Nucleus accumbens (tissue), 56 donors: ENCODE measurements at places on chromosomes 4 and X.

DNA sequence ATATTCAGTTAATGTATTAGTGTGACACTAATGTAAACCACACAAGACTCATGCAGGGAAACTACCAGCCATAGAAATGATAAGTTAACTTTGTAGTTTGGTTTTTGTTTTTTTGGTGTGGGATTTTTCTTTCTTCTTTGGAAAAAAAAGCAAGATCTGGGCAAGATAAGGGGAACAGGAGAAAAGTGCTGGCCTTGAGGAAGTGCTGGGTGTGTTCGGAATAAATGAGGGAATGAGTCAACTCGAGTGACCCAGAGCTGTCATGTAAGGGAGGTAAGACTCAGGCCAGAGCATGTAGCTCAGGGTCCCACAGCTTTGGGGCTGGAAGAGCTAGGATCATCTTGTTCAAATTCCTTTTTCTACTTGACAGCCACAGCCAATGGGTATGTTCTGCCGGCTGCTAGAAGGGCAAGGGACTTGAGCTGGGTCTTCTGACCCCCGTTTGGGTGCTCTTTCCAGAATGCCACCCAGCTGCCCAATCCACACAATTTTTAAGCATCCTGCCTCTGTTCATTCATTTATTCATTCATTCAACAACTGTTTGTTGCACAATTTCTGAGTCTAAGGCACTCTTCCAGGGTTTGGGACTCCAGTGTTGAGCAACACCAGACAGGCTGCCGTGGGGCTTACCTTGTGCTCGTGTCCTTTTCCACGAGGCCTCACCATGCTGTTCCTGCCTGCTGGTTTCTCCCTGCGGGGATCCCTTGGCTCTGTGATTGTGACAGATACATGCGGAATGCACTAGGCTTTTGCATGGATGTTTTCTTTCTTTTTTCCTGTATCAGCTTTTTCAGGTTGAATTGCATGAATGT, 54.5 kb downstream of the CLDN34 start:
- no peak for DNase-seq

GRCh38 chr4:31272331-31273061, 552.3 kb downstream of the PCDH7 start:
- no peak for DNase-seq

DNA sequence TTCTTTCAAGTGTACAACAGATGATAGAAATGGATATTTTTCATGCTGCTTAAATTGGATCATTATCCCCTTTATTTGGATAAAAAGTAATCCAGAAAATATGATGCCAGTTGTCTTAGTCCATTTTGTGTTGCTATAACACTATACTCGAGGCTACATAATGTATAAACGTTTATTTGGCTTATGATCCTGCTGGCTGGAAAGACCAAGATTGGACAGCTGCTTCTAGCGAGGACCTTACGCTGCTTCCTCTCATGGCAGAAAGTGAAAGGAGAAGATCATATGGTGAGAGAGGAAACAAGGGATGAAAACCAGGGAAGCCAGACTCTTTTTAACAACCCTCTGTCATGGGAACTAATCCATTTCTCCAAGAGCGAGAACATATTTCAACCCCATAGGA, 102.7 kb downstream of the TRAM1L1 start:
- DNase-seq = no peak

DNA sequence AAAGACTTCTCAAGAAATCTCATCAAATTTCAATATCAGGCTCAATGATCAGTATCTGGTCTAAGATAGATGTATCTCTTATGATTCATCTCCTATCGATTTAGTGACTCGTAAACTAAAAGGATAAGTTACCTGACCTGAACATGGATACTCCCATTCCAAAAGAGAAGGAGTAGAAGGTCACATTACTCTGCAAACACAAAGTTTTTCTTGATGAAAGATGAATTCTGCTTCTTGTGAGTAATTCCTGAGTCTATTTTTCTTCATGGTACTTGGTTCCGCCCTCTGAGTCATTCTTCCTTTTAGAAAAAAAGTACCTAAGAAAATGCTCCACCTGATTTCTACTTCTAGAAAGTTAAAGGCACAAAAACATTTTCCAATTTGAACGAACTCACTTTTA, 223.1 kb upstream of the SLIT2 start:
- DNase-seq = no peak

DNA sequence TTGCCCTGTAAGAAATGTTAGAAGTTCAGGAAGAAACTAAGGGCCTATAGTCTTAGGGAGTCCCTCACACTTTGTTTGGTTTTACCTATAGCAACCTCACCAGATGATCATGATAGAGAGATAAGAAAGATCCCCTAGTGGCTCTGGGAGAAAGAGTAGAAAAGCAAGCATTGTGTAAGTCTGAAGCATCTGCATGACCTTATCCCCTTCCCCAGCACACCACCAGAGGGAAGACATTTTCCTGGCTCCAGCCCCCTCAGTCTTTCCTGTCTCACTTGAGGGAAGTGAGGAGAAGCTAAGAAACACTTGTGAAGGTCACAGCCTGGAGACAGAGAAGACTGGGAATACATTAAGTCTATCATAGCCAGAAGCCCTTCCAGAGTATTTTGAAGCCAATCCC, 154.0 kb downstream of the EVC2 start:
- no peak for DNase-seq

- DNase-seq = no peak
These were observed 103.6 kb downstream of the FAM13A start for GRCh38 chr4:88953400-88953799.

DNA sequence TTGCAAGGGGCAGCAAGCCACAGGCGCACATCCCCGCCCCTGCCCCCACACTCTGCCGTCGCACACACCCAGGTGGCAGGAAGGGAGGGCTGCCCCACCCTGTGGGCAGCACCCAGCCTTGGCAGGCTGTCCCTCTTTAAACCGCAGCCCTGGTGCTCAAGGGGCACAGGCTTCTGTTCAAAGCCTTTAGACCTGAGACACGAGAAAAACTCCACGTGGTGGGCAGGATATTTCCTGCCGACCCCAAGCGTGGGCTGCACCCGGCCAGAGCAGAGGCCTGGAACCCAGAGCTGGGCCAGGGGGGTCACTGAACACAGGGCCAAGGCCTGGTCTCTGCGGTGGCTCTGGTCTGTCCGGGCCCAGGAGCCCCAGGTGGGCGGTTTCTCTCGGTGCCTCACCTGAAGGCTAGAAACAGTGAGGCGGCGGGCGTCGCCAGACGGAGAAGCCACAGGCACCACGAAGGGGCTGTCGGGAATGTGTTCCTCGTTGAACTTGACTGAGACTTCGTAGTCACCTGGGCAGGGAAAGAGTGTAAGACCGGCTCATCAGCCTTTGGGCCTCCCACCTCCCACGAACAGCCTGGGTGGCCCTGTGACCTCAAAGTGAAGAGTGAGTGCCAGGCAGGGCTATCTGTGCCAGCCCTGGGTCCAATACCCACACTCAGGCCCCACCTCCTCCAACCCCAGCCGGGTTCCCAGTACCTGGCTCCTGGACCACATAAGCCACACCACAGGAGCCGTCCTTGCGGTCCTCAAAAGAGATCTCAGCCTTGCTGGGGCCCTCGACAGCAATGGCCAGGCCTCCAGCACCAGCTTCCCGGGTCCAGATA, 23.0 kb downstream of the FLNA start:
- no peak for DNase-seq

DNA sequence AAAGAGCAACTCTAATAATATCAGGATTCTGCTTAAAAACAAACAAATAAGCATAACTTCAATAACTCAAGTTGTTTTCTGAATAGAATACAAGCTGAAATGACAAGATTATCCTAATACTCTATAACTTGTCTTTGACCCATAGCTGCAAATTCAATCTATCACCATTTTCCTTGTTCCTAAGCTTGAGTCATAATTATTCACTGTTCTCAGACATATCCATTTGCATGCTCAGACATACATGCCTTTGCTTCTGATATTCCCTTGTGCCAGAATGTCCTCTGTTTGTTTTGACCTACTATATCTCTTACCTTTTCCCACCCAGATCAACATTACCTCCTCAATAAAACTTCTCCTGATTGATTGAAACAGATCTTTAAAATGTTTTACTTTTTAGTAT, 109.7 kb downstream of the SNCA start:
- DNase-seq = no peak

DNA sequence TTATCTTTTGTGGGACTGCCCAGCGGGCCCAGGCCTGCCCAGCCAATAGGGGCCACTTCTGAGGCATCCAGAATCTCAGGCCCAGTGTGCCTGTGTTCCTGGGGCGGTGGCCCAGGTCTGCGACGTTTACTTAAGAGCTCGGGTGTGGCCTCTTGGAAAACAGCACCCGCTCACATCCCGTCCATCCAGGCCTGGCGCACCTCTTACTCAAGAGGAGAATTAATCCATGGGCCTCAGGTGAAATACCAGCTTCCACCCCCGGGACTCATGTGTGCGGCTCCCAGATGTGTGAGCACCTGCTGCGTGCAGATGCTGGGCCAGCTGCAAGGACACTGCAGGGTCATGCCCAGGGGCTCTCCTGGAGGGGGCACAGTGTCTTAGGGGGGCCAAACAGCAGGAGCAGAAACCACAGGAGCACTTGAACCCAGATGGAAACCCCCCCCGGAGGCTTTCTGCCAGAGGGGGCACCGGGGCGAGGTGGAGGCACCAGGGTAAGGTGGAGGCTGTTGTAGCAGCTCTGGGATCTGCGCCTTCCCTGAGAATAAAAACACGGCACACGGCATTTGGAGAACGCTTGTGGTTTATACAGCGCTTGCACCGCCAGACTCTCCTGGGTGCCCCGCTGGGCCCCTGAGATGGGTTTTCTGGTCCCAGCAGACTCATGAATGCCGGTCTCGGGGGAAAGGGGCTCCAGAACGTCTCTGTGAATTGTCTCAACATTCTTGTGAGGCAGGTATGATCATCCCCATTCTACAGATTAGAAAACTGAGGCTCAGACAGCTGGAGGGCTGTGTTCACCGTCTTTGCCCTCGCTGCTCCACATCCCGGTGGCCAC, 2.8 kb downstream of the PSAPL1 start:
- DNase-seq = no peak

GRCh38 chr4:184825141-184825895, 450 bp downstream of the ACSL1 start:
- peak; percentile 46 for DNase-seq

DNA sequence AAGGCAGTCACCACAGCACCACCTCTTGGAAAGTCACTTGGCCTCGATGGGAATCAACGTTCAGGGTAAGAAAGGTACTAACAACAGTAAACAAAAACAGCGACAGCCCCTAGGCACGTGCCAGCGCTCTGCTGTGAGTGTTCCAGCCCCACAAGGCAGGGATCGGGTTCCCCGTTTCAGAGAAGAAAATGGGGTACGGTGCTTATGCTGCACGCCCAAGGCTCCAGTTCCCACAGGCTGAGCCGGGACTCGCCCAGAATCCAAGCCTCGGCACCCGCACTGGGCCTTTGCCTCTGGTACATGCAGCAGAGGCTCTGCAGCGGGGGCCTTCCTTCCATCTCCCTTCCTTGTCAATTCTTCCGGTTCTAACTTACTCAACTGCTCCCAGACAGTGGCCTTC, 37.3 kb downstream of the WDR1 start:
- DNase-seq = no peak

- DNase-seq = no peak
These were observed 81.6 kb downstream of the SORBS2 start for GRCh38 chr4:185730387-185730786.

GRCh38 chrX:153700376-153700945, 12.7 kb downstream of the SLC6A8 start:
- DNase-seq = no peak

- no peak for DNase-seq
These were observed 3.3 kb downstream of the SH3BP2 start for GRCh38 chr4:2795893-2796848.

- DNase-seq = no peak
These were observed 40.8 kb upstream of the GRPEL1 start for GRCh38 chr4:7108660-7109059.

DNA sequence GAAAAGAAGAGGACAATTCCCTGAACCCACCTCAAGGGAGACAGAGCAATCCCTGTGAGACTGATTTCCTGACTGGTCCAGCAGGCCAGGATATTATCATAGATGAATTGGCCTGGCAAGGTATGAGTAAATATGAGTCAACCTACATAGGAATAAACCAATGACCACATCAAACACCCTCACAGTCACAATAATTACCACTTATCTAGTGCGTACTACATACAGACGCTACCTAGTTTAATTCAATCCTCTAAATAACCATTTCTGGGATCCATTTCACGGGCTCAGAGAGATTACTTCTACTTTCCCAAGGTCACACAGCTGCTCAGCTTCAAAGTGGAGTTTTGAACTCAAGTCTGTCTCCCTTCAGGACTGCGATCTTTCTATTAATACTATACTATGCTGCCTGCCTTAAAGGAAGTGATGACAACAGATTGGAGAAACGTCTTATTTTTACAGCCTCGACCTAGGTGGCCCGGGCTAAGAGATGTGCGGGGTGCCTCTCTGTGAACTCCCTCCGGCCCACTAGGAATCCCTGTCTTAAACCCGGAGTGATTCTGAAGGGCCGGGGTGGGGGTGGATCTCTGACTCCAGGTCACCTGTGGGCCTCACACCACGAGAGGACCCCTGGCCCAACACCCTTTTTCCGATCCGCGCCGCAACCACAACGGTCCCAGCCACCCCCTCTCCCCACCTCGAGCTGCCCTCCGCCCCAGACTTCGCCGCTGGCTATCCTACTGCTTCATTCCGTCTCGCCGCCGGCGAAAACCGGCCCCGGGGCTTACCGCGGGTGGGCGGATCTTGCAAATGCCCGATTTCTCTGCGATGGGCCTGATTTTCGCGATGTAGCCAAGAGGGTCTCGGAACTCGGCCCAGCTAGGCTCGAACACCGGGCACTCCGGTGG, 800 bp downstream of the KDM5C start:
- DNase-seq = no peak

GRCh38 chrX:13077168-13077567, 32.7 kb upstream of the FAM9C start:
- no peak for DNase-seq

GRCh38 chr4:31068257-31069075, 348.3 kb downstream of the PCDH7 start:
- DNase-seq = no peak

GRCh38 chr4:38663801-38664705, at the start of gene KLF3:
Gene KLF3, plus strand, starts transcription at chr4:38664199. Its CDS starts 16,427 bp downstream, at chr4:38680626.
- peak; percentile 91 for DNase-seq

DNA sequence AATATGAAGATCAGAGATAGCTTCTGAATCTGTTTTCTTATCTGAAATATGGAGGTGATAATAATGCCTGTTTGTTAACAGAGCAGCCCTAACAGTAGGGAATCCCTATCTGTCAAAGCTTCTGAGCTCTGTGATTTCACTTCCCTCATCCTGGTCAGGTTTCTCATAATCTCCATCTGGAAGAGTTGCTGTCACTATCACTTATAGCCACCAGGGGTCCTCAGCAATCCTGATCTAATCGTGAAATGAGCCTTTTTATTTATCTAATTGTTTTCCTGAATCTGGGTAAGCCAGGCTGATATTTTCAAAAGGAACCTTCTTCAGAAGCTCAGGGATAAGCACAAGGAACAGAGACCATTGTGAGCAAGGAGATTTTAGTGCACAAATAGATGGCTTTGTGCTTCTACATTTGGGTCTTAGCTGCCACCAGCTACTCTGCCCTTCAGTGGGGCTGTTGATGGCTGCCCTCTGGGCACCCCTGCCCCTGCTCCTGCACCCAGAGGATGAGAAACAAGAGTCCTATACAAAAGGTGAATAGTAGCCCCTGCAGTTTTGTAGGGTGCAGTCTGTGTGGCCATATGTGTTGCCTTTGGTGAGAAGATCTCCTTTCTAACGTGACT, 196.4 kb upstream of the RADX start:
- DNase-seq = no peak
